ENCODE measurements at places on chromosomes 2 and 18.

- no peak for DNase-seq
These were observed 191.0 kb downstream of the ARL4C start for GRCh38 chr2:234305846-234306245.

DNA sequence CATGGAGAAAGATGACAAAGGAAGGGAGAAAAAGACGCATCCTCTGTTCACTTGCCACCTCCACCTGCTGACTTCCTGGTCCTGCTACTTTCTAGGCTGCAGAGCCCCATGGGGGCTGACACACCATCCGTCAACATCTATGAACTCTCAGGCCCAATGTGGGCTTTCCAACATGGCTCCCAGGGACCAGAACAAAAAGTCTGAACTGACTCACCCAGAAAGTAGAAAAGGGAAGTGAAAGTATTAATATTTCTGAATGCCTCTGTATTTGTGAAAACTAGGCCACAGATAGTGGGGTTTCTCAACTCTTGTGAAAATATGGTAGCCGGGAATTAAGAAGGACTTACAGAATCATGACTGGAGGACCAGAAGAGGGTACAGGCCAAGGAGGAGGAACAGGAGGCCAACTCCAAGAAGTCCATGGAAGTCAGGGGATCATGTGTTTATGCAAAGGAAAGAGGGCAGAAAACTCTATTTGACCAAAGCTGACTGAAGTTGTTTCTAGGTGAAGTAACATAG lies 123.1 kb upstream of the CAB39 start:
- DNase-seq = no peak

DNA sequence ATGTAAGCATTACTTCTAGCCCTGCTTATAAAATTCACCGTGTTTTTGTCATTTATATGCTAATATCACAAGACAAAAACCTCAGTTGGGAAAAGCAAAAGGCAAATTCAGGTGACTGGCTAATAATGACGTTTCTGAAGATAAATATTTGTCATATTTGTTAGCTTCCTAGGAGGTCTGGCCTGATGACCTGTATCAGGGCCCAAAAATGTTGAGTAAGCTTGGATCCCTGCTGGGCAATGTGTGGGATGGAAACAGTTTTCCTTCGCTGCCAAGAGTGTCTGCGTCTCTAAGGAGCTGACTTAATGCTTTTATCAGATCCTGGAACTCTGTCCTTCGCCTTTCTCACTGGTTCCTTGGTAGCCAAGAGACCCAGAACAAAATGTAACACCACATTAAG lies 230.1 kb upstream of the PXDN start:
- no peak for DNase-seq

- DNase-seq = no peak
These were observed 166.8 kb downstream of the CAMKMT start for GRCh38 chr2:44528595-44528994.

DNA sequence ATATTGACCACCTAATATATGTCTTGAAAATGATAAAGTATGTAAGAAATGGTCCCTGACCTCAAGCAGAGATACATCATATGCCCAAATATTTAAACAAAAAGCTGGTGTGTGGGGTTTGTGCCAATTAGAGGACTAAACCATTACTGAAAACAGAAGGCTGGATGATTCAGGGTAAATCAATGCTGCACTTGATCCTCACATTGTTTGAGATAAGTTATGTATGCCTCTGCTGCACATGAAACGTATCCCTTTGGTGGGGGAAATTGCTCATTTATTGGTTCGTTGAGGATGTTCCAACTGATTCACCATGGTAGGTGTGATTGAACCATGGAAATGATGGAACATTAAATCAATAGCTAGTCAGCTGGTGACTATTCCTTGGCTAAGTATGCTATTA lies 24.7 kb upstream of the DARS1 start:
- DNase-seq = no peak

DNA sequence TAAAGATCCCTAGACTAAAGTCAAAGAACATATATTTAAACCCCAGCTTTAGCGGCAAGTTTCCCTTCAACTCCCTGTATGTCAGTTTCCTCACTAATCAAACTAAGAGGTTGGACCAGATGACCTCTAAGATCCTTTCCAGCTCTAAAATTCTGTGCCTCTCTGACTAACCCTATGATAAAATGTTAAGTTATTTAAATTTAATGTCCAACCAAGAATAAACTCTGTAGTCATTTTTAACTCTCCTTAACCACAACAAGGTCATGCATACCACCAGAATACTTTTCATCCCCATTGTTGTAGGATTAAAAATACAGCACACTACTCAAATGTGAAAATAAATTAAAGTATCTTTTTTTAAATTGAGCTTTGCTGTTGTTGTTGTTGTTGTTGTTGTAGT lies 5.2 kb upstream of the PDE1A start:
- DNase-seq = no peak

- no peak for DNase-seq
These were observed 102.5 kb downstream of the ATL2 start for GRCh38 chr2:38274286-38275276.

GRCh38 chr2:236545814-236546480 lies 23.7 kb upstream of the ACKR3 start:
- DNase-seq = no peak

- no peak for DNase-seq
These were observed 5.3 kb downstream of the MLPH start for GRCh38 chr2:237492137-237492890.

DNA sequence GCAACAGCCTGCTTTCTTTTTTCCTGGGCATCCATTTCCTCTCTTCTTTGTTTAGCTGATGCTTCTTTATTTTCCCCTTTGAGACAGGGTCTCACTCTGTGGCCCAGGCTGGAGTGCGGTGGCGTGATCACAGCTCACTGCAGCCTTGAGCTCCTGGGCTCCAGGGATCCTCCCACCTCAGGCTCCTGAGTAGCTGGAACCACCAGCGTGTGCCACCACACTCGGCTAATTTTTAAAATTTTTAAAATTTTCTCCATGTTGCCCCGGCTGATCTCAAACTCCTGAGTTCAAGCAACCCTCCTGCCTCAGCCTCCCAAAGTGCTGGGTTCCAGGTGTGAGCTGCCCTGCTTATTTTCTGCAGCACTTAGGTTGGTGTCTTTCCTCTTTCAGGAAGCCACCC lies 58.7 kb downstream of the NTSR2 start:
- DNase-seq = no peak

DNA sequence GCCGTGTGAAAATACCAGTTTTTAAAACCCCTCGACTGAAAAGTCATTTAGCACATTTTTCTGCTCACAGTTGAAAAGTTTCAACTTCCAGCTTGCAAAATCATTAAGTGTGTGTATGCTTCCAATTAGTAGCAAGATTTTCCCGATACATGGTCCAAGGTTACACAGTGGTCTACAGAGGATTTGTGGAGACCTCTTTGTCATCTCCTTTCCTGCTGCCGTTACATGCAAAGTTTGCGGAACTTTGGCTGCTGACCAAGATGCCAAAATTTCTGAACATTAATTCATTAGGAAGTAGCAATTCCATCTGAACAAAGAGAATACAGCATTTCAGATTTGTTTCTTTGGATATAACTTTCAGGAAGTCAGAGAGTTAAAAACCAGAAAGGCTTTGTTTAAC lies 474.6 kb downstream of the PLCL1 start:
- no peak for DNase-seq

DNA sequence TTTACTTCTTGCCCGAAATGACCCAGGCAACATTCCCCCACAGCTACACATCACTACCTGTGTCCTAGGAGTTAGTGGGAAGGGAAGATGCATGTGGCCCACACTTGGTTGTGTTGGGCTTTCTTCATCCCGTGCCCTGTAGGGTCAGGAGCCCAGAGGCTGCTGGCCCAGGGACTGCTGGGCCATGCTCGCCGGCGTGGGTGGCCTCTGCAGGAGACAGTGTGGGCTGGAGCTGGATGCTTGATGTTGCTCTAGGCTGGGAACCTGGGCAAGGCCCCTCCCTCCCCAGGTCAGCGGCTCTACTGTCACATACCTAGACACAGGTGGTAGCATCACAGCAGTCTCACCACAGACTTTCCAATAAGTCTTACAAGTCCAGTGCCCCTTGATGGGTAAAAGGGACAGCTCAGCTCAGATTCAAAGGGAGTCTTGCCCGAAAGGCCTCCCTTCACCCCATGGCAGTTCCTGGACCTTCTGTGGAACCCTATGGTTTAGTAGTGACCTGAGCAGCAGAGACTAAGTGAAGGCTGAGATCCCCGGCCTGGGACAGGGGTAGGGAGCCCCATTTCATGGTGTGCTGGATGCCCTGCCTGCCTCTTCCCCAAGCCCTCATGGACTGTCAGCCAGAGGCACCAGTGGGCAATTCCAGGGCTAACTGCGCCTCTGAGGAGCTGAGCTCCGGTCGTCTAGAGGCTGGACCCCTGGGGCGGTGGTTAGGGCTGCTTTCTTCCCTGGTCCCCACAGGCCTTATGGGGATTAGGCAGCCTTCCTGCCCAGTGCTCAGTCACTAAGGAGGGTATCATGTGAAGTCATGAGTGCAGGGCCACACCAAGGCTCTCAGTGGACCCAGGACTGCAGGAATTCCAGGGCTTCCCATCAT lies 45.4 kb upstream of the FAHD2A start:
- DNase-seq = no peak

GRCh38 chr2:7436096-7436906 lies 519.1 kb downstream of the RNF144A start:
- no peak for DNase-seq

DNA sequence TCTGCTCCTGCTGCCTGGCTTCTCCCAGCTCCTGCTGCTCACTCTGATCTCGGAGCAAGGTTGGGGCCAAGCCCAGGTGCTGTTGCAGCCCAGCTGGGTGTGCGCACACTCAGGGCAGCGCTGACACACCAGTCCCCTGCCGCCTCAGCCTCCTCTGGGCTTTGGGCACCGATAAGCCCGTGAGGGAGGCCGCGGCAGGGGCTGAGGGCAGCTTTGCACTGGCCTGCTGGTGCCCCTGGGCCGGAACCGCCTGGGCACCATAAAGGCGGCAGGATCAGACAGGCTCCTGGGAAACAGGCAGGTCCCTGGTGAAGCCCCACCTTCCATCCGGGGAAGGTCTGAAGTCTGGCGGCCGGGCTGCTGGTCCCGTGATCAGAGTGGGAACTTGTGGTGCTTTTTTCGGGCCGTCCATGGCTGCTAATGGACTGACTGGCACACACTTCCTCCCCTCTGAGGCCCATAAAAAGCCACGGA lies 14.1 kb upstream of the EML6 start:
- DNase-seq = no peak

GRCh38 chr2:241410739-241411176 lies 54.7 kb downstream of the FARP2 start:
- no peak for DNase-seq

- no peak for DNase-seq
These were observed 278.4 kb upstream of the SPRED2 start for GRCh38 chr2:65710779-65711295.

DNA sequence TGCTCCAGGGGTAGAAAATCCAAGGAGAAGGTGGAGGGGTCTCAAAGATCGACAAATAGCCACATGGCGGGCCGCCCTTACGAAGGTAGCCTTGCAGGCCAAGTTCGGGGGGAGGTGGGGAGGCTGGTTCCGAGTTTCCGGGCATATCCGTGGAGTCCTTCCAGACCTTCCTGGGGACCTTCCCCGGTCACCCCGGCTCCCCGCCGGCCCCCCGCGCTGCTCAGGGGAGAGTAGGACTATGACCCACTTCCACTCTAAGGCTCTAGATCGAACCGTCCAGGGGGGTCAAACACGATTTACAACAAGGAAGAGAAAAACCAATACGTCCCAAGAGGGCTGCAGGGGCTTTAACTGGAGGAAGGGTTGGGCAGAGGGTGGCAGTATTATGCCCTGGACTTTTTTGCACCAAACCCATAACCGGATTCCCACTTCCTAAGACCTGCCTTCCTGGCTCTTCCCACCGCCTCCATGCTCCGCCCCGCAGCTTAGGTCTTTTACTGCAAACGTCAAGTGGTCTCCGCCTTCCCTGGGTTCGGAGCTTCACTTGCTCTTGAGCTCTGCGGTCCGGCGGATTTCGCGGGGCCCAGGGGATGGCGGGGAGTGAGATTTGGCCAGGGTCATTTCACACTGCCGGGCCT lies 779 bp upstream of the LYPD6 start:
- DNase-seq = no peak

GRCh38 chr2:138919120-138919747 lies 139.0 kb upstream of the NXPH2 start:
- no peak for DNase-seq

GRCh38 chr2:13515254-13515653 lies 798.5 kb downstream of the TRIB2 start:
- no peak for DNase-seq

GRCh38 chr2:168084288-168084687 lies 163.1 kb downstream of the STK39 start:
- no peak for DNase-seq

DNA sequence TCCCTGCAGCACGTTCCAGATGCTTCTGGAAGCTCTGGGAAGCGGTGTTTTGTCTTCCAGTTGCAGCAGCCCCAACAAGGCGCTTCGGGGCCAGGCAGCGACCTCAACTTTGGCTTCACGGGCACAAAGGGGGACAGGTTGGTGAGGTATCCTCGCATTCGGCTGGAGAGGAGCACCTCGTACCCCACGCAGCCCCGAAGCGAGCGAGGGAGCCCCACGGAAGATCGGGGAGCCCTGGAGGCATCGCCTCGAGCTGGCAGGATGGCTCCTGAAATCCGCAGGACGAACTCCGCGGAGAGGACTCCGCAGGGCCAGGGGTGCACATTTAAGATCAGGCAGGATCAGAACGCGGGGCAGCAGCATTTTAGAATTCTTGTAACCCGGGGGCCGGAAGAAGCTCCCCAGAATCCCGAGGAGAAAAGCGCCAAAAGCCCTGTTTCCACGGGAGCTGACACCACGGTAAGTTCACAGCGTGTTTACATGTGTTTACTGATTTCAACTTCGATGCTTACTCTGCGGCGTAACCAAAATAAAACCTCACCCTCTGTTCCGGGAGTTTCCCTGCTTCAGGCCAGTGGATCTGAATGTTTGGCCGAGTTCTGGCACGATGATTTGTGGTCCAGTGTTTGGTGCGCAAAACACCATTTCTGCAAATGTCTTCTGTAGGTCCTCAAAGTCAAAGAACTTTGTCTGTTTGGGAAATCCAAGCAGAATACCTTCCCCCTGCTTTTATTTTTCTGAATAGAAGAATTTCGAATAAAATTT lies 212.5 kb downstream of the NEDD4L start:
- DNase-seq = no peak

All from activated naive CD8-positive, alpha-beta T cell treated with anti-CD3 and anti-CD28 coated beads, Interleukin-2, amount 50 U/mL, for 16 hours (primary cell).